ENCODE measurements at places on chromosomes 7 and 10.

GRCh38 chr10:47258921-47259320 lies 41.1 kb upstream of the GDF10 start:
- no peak for DNase-seq

DNA sequence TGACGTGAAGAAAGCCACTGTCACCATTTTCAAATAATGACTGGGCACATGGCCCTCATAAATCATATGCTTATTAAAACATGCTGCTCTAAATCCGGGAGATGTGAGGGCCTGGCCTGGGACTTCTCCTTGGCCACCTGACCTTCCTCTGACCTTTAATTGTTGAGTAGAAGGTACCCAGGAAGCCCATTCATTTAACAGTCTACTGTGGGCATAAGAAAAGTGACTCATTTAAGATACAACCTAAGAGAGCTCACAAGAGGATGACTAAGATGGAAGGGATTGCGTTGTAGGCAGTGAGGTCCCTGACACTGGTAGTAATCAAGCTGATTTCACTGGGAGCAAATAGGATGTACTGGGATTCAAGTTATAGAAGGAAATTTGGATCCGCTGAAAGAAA lies 203.4 kb upstream of the GPR26 start:
- no peak for DNase-seq

GRCh38 chr10:60006062-60006461 lies 99.7 kb upstream of the CCDC6 start:
- DNase-seq: no peak

DNA sequence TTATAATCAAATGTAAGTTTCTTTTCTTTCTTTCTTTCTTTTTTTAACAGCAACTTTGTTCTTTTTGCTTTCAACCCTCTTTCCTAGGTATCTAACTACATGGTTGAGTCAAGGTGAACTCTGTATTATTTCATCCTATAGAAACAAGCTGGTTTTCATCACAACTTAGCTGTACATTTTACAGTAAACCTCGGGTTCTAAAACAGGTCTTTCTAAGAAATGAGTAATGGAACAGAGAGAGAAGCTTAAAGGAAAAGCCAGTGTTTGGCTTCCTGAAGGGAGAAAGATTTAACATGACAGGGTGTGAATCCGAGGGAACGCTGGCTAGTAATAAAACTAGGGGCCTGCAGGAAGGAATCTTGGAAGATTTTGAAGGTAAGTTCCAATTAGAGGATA lies 143.4 kb upstream of the ITGB1 start:
- DNase-seq: no peak

- no peak for DNase-seq
Measured at GRCh38 chr10:129415215-129416140, 51.6 kb upstream of the MGMT start.

- DNase-seq: no peak
Measured at GRCh38 chr7:176381-176780, 16.0 kb upstream of the FAM20C start.

DNA sequence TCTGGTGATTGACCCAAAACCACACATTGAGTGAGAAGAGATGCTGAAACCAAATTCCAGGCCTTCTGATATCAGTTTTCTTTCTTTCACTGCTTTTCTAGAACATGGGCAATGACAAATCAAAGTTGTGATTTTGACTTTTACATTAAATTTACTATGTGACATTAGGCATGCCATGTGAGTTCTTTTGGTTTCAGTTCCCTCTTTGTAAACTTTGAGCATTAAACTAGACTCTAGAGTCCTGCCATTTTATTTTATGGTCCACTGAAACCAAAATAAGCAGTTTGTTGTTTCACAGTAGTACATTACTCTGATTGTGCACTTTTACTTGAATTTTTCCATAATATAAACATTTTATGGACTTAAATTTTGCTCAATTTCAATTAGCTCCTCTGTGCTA lies 381.1 kb upstream of the SEMA3D start:
- no peak for DNase-seq

DNA sequence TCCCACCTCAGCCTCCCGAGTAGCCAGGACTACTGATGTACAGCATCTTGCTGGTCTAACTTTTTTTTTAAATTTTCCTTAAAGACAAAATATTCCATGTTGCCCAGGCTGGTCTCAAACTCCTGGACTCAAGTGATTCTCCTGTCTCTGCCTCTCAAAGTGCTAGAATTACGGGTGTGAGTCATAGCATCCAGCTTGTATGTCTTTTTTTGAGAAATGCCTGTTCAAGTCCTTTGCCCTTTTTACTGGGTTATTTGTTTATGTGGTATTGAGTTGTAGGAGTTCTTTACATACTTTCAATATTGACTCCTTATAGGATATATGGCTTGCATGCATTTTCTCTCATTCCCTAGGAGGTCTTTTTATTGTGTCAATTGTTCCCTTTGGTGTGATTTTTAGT lies 486.4 kb downstream of the MAGI2 start:
- DNase-seq: no peak

DNA sequence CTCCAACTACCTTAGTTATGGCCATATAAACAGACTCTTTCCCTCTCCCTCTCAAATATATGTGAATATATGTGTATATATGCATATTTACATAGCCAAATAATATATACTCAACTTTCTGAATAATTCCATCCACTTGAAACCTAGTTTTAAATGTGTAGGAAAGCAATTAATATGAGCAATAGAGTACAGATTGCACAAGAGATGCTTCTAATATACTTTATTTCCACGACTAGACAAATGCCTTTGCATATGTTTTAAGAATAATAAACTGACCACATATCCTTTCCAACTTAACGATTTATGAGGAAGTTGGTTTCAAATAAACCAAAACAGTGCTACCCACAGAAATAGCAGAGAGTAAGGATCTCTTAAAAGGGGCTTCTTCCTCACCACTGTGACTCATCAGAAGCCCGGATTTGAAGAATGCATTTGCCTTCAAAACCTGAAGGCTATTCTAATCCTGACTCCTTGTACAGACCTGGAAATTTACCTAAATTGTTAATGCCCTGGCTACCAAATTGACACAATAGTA lies 266.3 kb downstream of the AHR start:
- no peak for DNase-seq

GRCh38 chr7:119974972-119975371 lies 298.0 kb upstream of the KCND2 start:
- no peak for DNase-seq

- DNase-seq: no peak
Measured at GRCh38 chr7:43481902-43482678, 100.8 kb upstream of the STK17A start.

DNA sequence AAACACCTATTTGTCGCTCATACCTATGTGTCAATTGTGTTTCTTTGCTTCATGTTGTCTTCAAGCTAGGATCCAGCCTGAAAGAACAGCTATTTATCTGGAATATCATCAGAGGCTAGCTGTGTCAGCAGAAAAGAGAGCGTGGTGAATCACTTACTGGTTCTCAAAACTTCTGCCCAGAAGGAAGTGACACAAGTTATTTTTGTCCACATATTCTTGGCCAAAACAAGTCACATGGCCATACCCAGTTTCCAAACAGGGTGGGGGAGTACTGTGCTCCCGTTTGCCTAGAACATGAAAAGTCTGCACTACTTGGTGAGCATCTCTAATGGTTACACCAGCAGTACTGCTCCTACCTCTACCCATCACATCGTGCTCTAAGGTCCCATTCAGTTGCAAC lies 160.9 kb upstream of the CSTF2T start:
- DNase-seq: no peak

DNA sequence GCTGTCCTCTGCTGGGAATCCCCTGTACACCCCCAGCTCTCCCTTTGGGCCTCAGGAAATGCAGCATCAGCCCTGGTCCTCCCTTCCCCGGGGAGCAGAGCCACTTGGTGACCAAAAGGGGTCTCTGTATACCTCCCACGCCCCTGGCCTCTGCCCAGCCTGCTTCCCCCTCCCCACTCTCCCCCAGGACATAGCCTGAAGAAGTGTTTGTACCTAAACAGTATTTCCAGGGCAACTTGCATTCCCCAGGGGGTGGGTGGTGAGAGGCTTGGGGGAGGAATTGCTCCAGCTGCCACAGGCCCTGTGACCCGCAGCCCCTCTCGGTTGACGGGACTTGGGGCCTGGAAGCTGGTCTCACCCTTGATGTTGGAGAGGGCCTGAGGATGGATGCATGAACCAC lies 39.3 kb downstream of the TMEM270 start:
- DNase-seq: no peak

DNA sequence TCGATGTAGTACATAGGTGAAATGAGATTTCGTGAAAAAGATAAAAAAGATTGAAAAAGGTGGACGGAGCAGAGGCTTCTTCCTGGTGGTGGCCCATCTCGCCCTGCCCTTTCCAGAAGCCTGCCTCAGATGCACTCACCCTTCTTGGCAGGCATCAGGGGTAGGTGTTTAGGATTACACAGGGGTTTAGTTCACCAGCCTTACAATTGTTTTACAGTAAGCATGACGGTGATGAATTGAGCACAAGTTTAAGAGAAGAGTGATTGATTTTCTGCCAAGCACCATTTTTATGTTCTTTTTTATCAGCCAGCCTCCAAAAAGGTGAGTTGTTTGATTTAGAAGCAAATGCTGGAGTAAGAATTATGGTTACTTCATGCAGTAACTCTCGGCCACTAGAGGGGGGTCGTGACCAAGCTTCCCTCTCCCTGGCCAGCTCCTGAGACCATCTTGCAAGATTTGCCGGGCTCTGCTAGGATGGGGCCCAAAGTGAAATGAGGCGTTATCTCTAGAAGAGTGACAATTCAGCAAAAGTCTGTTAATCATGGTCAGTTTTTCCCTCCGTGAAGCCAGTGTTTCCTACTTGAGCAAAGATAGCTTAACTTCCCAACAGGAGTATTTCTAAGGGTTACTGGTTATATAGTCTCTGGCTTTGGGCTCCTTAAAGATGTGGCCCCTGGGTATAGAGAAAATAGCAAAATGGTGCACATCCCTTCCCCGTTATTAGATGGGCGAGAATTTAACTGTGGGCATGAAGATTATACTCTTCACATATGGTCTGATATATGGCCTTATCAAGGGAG lies 228.8 kb downstream of the BMPER start:
- DNase-seq: peak; percentile 12

GRCh38 chr10:72649291-72649690 lies 23.4 kb upstream of the MICU1 start:
- no peak for DNase-seq

All from stimulated activated CD4-positive, alpha-beta T cell treated with anti-CD3 and anti-CD28 coated beads, Interleukin-1b, Interleukin-23, amount 100 ng/mL, for 48 hours (primary cell).